ENCODE measurements at places on chromosomes 1 and 21.

DNA sequence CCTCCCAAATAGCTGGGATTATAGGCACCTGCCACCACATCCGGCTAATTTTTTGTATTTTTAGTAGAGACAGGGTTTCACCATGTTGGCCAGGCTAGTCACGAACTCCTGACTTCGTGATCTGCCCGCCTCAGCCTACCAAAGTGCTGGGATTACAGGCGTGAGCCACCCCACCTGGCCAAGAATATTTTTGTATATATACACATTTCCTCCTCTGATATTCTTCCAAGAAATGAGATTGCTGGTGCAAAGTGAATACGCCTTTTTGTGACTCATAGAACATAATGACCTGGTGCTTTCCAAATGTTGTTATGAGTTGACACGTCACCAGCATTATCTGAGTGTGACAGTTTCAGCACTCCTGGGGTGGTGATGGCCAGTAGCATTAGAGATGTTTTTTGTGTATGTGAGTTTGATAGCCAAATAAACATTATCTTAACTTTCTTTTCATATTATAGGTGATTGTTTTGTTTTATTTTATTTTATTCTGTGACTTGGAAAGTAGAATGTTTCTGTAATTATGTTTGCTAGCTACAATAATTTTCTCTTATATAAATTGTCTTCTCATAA, 54.9 kb downstream of the KCNK1 start:
- no peak for DNase-seq

DNA sequence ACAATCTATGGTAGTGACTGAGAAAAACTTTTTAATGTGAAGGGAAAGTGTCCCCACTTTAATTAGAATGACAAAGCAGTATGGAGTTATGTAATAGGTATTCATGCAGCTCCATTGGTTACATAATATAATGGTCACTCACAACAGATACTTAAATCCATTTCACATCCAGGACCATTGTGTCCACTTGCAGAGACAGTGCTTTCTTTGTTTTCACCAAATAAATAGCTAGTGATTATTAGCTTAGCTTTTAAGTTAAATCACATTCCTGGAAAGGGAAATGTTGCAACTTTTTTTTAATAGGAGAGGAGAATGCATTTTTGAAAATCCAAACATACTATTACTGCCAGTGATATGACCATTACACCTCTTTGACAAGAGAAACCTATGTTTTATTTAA, 22.9 kb downstream of the RGL1 start:
- no peak for DNase-seq

GRCh38 chr1:3312898-3313575, 141.4 kb upstream of the ARHGEF16 start:
- DNase-seq = no peak

GRCh38 chr1:27773826-27774445, 917 bp downstream of the STX12 start:
- DNase-seq = no peak

- DNase-seq = no peak
These were observed 232.8 kb downstream of the USH2A start for GRCh38 chr1:216190438-216190837.

GRCh38 chr1:97047421-97047793, 325.8 kb downstream of the PTBP2 start:
- no peak for DNase-seq

DNA sequence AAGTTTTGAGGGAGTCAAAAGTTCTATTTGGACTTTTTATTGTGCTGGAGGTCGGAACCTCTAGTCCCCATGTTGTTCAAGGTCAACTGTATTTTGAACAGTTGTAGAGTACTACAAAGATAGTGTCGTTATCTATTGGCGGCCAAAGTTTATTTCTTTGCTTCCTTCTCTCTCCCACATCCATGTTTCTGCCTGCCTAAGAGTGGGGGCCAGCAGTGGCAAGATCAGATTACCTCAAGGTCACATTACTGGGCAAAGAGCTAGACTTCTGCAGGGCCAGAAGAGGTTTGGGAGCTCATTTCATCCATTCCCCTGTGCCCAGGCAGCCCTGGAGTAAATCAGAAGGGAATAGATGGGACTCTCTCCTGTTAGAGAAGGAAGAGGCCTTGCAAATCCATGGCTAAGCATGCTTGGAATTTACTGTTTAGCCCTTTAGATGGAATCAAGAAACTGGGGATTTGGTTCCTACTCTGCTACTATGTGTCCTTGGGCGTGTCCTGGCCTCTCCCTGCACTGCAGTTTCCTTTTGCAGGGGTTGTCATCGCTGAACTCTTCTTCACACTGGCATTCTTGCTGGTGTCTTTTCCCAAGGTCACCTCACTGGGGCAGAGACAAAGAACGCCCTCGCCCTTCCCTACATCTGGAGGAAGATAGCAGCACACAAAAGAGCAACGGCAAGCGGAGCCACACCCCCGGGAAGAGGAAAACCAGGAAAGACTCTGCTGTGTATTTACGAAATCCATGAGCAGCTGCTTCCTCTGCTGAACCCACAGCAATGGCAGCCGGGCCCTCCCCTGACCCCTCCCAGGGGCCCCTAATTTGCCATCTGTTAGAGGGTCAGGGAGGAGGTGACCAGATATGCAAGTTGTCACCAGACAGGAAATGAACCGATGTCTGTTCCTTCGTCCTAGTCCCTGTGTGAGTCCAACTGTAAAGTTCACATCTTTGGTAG, 73.3 kb downstream of the PLPP3 start:
- no peak for DNase-seq

GRCh38 chr1:228794173-228794572, 58.9 kb downstream of the RHOU start:
- no peak for DNase-seq

- no peak for DNase-seq
These were observed 518 bp upstream of the SHE start for GRCh38 chr1:154502744-154503115.

Data from effector CD4-positive, alpha-beta T cell (primary cell).